ENCODE measurements at places on chromosomes 5 and 9. TPM values are rescaled to one million over a fixed set of nuclear protein-coding genes. Genes with fewer than 3 reads are reported as not detected.

Gene SLC6A3
- total RNA-seq: 0.19 TPM

DNA sequence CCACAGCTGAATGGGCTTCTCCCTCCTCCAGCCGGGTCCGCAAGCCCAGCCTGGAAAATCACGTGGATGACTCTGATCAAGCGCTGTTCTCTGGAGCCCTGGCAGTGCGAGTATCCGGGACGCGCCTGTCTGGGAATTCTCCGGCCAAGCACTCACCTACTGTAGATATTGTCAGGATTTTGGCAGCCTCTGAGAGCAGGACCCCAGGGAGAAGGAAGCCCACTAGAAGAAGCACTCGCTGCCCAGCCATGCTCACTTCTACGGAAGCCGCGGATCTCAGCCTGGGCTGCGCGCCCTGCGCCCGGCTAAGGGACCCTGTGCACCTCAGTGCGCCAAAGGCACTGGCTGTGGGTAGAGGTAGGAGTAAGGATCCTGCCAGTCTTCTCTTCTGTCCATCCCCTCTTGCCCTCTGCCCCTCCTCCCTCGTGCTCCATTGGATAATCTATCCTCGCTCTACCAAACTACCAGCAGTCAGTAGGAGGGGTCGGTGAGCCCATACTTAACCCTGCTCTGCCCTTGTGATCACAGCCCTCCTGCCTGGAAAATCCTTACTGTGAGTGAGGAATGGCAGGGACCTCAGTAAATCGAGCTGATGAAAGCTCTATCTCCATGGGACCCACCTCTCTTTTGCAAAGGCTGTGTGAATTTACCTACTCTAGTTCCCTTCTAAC lies at the start of gene UGT3A2:
Gene UGT3A2, minus strand, starts transcription at position 343 of the 671 bp plus-strand sequence. Its CDS starts 93 bp downstream, at position 250.
- no peak for DNase-seq

Gene KIF4B
- total RNA-seq: 0.13 TPM

- DNase-seq: no peak
These were observed 730.5 kb upstream of the RGMB start for GRCh38 chr5:98042961-98043360.

GRCh38 chr5:127392762-127393161 lies 102.2 kb downstream of the MEGF10 start:
- DNase-seq: no peak

GRCh38 chr9:124852829-124853531 lies at the start of gene WDR38:
Gene WDR38, plus strand, starts transcription at chr9:124853460. Its CDS starts 72 bp downstream, at chr9:124853532.
- DNase-seq: peak; percentile 91

Gene DOCK2
- 4.6 TPM for total RNA-seq

DNA sequence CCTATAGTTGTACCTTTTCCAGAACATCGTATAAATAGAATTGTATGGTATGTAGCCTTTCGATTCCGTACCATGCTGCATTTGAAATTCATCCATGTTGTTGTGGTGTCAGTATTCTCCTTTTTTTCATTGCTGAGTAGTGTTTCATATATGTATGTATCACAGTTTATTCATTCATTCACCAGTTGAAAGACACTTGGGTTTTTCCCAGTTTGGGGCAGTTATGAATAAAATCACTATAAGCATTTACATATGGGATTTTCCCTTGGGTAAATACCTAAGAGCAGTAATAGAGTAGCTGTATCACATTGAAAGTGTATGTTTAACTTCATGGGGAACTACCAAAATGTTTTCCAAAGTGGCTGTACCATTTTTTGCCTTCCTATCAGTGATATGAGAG lies 16.1 kb upstream of the FKTN start:
- no peak for DNase-seq

Gene GLDC
- 0.11 TPM for total RNA-seq

- DNase-seq: peak; percentile 83
These were observed 2.5 kb downstream of the TNPO1 start for GRCh38 chr5:72818866-72819534.

- DNase-seq: no peak
These were observed 951 bp downstream of the UNC13B start for GRCh38 chr9:35162605-35163315.

Gene TMEM174
- total RNA-seq: not detected

- no peak for DNase-seq
These were observed 3.7 kb upstream of the RAI14 start for GRCh38 chr5:34652466-34652865.

Gene SPOUT1
- 18.0 TPM for total RNA-seq

DNA sequence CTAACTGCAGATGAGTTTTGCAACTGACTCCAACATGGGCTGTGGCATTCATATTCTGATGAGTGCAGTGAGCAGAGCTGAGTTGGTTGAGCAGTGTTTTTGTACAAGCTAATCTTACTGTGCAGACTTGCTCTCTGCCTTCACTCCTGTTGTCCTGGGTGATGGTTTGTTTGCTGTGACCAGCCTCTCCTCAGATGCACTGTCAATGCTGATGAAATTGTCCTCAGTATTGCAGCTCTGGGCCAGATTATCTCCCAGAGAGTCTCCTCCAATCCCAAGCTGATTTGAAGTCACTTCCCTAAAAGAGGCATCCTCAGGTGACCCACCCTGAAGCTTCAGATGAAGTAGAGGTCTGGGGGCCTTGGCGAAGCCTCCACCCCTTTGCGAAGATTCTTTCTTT lies 581.8 kb downstream of the ACTL7B start:
- DNase-seq: no peak

DNA sequence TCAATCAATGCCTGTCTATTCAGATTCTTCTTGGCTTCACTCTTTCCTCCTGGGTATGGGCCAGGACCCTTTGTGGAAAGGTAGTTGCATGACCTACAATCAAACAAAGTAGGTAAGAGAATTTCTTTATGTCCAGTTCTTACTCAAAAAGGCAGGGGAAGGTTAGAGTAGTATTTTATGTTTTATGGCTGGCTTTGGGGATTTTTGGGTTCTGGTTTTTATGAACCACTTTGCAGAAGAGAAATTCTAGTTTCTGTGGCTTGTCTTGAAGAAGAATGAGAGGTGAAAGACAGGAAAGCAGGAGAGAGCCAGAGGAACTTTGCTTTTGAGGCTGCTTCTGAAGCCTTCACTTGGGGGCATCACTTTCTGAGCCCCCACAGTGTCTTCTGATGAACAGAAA lies 14.7 kb upstream of the CRHBP start:
- no peak for DNase-seq

DNA sequence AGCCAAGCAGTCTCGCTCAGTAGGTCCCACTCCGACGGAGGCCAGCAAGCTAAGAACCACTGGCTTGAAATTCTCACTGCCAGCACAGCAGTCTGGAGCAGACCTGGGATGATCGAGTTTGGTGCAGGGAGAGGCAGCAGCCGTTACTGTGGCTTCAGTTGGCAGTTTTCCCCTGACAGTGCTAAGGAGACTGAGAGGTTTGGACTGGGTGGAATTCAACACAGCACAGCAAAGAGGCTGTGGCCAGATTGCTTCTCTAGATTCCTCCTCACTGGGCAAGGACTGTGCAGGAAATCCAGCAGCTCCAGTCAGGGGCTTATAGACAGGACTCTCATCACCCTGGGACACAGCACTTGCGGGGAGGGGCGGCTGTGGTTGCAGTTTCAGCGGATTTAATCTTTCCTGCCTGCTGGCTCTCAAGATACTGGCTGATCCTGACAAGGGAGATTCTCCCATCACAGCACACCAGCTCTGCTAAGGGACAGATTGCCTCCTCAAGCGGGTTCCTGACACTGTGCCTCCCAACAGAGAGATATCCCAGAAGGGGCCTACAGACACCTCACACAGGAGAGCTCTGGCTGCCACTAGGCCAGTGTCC lies 122.1 kb downstream of the YIPF5 start:
- DNase-seq: no peak

DNA sequence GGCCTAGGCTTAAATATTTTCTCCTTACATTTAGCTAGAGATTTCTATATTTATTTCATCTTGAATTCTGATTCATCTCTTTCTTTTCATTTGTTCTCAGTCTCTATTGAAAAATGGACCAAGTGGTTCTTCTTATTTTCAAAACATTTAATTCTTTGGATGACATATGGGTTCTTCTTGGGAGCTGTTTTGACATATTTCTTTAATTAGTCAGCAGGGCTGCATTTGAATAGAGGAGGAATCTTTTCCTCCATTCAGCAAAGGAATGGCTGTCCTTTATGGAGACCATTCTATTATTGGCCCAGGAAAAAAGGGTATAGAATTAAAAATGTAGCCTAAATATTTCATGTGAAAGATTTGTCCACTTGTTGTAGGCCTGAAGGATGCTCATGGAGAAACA lies 109.9 kb downstream of the RPS23 start:
- no peak for DNase-seq

DNA sequence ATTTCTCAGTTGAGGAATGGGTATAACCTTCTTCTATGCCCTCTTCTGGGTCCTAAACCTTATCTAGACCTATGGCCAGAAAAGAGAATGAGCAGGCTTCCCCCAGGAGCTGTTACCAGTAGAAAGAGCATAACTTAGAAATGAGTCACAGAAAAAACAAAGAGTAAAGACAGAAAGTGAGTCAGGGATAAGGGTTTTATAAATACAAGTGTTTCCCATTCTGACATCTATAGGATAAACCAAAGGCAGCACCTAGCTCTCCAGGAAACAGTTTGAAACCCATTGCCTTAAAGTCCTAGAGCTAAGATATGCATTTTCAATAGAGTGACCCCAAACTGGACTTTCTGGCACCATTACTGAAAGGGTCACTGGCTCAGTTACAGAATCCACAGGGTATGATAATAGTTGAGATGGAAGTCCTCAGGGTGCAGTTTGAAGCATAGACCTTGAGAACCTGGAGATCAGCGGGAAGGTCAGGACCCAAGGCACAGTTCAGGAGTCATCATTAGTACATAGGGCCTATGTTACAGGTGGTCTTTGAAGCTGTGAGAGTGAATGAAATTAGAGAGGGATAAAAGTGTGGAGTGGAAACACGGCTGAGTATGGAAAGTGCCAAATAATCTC lies 42.7 kb upstream of the LIFR start:
- DNase-seq: no peak

Gene CCNO
- total RNA-seq: 0.22 TPM

Gene GABRB2
- total RNA-seq: 0.22 TPM

DNA sequence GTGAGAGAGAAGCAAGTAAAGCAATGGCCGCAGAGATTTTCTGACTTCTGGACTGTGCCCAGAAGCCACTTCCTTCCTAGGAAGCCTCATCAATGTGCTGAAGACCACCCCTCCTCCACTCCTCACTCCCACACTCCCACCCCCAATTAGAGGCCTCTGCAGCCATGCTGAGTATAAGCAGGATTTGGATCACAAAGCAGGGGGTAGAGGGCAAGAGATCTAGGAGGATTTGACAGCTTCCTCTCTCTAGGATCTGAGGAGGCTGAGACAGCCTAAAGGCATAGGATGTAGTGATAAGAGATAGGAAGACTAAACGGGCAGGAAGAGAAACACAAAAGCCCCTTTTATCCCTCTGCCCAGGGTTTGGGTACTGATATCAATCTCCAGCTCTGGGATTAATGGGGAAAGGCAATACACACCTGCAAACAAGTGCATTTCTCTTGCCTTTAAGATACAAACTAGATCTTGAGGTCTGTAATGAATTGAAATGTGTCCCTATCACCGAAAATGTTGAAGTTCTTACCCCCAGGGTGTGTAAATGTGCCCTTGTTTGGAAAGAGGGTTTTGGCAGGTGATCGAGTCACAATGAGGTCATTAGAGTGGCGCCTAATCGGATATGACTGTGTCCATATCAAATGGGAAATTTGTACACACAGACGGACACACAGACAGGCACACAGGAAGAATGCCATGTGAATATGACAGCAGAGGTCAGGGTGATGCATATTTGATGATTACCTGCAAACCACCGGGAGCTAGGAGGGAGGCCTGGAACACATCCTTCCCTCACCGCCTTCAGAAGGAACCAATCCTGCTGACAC lies 28.5 kb downstream of the KCNV2 start:
- no peak for DNase-seq

Gene EHMT1
- 39.8 TPM for total RNA-seq

DNA sequence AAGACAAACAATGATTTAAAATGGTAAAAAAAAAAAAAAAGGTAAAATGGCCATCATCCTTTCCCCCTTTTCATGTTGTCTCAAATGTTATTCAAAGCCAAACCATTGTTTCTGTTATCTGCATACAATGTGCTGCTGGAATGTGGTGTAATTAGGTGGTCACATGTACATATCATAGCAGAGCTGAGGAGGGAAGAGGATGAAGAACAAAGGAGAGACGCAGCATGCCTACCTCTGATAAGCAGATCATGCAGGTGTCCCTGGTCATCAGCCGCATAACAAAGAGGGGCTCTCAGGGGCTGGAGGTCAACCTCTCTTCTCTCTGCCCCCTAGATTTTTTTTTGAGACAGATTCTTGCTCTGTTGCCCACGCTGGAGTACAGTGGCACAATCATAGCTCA lies 141.0 kb downstream of the CARTPT start:
- no peak for DNase-seq

DNA sequence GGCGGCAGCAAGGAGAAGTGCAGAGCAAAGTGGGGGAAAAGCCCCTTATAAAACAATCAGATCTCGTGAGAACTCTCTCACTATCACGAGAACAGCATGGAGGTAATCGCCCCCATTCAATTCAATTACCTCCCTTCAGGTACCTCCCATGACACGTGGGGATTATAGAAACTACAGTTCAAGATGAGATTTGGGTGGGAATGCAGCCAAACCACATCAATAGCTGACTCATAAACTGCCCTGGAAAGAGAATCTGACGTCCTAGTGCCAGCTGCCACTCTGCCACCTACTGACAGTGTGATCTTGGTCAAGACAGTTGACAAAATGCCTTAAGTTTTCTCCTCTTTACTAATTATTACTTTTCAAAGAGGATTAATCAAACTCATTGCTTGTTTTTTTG lies 128.3 kb downstream of the GPBP1 start:
- no peak for DNase-seq

Gene MYOZ3
- total RNA-seq: 10.0 TPM

DNA sequence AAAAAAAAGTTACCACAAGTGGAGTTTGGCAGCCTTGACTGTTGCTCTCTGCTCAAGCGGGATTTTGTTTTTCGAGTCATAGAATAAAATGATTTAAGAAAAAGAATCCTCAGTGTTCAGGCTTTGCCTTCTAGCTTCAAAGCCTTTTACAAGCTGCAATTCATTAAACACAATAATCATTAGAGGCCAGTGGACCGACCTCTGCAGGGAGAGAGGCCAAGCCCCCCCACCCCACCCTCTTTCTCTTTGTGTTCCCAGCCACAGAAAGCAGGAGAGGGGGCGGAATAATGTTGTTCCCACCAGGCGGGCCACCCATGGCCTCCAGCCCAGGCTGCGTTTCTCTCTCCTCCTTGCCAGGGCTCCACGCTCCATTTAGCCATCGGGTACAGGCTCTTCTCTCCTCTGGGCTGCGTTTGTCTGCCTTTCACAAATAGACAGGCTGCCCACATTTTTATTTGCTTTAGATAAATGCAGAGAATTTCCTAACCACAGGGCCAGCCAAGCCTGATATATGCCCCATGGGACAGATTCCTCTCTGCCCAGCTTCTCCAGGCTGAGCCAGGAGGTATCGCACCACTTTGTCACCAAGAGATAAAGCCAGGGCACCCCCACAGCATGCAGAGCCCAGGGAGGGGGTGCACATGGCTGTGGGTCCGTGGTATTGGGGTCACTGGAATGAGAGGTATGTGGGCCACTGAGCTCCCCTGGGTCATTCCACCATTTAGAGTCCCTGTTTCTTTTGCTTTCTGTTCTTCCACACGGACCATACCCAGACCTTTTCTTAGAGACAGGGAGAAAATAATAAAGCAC lies 318.8 kb downstream of the PIK3R1 start:
- DNase-seq: no peak
